CD4-positive, alpha-beta T cell treated with Interleukin-10 for 1 hour (primary cell): ENCODE measurements at places on chromosomes 11 and 22.
A peak's percentile ranks its signal among the peaks of the same experiment; 100 is the strongest.

GRCh38 chr22:19957445-19957844 lies 15.8 kb upstream of the TXNRD2 start:
- no peak for DNase-seq

GRCh38 chr22:24232725-24233124 lies 12.2 kb downstream of the GGT5 start:
- DNase-seq = no peak

GRCh38 chr11:17233101-17233500 lies 25.3 kb upstream of the PIK3C2A start:
- no peak for DNase-seq

DNA sequence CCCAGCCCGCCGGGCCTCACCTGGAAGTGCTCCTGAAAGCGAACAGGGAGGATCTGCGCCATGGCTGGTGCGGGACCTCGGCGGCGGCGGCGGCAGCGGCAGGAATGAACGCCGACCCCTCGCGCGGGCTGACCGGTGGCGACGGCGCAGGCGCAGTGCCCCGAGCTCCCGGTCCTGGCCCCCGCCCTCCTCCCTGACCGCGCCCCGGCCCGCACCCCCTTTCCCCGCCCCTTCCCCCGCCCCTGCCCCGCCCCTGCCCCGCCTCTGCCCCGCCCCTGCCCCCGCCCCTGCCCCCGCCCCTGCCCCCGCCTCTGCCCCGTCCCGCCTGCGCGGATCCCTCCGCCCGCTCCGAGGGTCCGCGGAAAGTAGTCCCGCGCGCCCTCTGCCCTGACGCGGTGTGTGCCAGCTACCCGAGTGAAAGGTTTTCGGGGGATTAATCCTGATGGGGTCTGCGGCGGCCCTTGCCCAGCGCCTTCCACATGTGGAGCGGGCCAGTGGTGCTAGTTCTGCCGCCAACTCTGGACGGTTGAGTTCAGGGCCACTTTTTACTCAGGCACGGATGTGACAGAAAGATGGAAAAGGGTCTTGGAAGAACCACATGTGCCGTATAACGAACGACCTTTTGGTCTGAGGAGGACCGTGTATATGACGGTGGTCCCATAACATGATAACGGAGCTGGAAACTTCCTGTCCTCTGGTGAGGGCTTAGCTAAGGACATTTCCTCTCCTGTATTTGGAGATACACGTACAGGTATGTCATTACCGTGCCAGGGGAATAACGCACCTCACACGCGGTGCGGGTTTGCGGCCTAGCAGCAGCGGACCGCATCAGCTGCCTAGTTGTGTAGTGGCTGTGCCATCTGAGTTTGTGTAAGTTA lies at the start of gene CLTCL1:
TSS of gene CLTCL1 (minus strand) at position 140 of the 878 bp plus-strand sequence. CDS start at position 62, 78 bp downstream.
- peak; percentile 77 for DNase-seq

- no peak for DNase-seq
Measured at GRCh38 chr11:94107363-94107762, 21.3 kb upstream of the PANX1 start.

DNA sequence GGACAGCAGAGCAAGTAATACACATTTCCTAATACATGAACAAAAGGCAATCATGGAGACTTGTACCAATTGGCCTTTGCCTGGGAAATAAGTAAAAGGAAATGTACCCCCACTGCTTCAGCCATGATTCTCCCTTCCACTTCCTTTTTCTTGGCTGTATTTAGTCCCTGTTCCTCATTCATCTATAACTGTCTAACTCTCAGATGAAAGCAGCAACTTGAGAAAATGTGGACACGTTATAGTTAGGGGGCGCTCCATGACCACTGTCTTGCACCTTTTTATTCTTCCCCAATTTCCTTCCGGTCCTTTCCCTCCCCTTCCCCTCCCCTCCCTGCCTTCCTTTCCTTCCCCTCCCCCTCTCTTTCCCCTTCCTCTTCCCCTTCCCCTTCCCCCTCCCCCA lies 61.3 kb upstream of the BARX2 start:
- no peak for DNase-seq
